ENCODE measurements at places on chromosomes 7 and 10.

- DNase-seq: no peak
Observed at GRCh38 chr7:148939128-148939755, 55.2 kb upstream of the EZH2 start.

GRCh38 chr10:36608251-36608650, 517.1 kb upstream of the ANKRD30A start:
- no peak for DNase-seq

DNA sequence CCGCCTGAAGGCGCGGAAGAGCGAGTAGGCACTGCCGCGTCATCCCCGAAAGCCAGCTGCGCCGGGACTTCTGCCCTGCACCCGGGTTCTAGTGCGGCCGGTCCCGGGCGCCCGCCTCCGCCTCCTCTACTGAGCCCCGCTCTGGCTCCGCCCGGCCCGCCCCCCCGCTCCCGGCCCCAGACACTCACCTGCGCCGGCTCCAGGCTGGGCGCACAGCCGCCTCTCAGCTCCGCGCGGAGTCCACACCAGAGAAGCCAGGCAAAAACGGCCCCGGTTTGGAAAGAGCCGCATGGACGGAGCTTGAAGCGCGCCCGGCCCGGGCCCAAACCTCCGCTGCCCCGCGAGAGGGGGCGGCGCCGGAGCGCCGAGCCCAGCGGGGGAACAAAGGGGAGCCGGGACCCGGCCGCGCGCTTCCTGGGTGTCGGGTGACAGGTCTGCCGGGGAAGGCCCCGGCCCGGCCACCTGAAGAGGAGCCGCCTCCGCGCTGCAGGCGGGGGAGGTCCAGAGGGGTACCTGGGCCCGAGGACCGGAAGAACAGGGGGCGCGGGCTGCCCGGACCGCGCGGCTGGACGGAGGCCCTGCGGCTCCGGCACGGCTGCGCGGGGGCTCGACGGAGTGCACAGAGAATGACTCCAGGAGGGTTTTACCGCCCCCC, 168.2 kb downstream of the NRF1 start:
- DNase-seq: peak; percentile 83

DNA sequence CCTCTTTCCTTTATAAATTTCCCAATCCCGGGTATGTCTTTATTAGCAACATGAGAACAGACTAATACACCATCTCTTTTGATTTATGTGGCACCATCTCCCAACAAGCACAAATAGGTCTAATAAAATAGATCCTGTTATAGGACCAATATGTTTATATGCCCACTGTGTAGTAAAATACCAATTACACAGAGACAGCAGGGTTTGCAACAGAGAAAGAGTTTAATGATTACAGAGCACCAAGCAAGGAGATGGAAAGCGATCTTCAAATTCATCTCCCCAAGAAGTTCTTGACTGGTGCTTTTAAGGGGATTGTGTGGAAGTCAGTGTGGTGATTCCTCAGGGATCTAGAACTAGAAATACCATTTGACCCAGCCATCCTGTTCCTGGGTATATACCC, 33.5 kb upstream of the TECTB start:
- no peak for DNase-seq

GRCh38 chr7:55187701-55188491, 169.1 kb downstream of the EGFR start:
- DNase-seq: no peak
